ENCODE measurements at places on chromosomes 7 and 10.

DNA sequence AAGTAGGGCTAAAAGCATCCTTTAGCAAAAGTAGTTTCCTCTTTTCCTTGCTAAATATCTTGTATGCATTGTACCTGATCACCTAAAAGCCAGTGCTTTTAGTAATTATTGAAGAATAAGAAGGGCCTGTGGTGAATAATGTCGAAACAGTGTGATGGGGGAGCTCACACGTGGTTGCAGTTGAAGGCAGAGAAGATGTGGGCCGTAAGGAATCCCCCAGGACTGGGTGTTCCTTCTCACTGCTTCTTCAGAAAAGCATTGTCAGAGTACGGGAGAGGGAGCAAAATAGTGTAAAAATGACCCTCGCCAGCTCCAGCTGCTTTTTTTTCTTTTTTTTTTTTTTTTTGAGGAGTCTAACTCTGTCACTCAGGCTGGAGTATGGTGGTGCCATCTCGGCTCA is 201.1 kb downstream of the NSUN6 start:
- DNase-seq: no peak

DNA sequence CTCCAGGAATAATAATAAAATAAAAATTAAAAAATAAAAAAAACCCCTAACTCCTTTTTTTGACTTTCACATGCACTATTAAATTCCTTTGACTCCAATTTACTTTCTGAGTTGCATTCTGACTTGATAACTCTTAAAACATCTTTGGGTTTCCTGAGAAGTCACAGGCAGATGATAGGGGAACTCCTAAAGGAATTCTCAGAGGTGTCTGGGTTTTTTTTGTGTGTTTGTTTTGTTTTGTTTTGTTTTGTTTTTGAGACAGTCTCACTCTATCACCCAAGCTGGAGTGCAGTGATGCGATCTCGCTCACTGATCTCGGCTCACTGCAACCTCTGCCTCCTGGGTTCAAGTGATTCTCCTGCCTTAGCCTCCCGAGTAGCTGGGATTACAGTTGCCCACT is 52.7 kb upstream of the APBB1IP start:
- DNase-seq: no peak

DNA sequence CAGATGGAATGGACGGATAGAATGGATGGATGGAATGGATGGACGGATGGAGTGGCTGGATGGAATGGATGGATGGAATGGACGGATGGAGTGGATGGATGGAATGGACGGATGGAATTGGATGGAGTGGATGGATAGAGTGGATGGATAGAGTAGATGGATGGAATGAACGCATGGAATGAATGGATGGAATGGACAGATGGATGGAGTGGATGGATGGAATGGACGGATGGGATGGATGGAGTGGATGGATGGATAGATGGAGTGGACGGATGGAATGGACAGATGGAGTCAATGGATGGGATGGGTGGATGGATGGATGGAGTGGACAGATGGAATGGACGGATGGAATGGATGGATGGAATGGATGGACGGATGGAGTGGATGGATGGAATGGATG is 259.7 kb upstream of the C7orf33 start:
- no peak for DNase-seq

DNA sequence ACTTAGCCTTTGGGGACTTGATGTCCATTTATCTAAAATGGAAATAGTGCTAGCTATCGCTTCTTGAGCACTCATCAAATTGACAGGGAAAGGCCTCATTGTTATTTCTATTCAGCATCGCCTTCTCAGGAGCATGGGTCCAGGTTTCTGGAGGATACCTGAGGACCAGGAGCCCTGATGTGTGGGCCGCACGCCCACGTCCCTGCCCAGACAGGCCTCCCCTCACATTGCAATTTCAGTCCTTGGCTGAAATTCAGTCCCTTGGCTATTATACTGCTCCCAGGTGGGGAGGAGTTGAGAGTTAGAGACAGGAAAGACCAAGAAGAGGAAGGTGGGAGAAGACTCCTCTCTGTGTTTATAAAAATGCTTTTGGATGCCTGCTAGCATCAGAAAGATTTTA is 38.9 kb downstream of the GPRIN2 start:
- DNase-seq: no peak

GRCh38 chr7:681551-682307 is 44.8 kb upstream of the DNAAF5 start:
- DNase-seq: no peak

DNA sequence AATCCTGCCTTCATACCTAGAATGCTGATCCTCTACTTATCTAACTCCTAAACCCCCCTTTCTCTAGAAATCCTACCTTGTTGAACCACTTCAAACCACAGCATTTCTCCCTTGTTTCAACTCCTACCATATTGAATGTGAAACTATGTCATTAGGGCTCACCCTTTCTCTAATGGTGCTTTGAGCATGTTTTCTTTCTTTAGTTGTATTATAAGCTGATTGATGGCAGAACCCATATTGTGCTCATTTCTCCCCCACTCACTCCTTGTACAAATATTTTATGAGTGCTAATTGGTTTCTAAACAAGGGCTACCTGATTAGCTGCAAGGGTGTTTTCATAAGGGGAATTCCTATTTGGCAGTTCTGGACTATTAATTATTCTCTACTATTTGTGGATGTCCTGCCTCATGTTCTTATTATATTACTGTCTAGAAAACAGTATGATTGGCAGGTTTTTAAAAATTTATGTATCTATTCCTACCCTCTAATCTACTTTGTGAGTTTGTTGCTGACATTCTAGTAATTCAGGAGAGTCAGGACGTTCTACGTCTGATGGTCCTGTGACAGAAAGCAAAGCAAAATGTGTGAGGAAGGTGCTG is 765.8 kb downstream of the KCNMA1 start:
- DNase-seq: no peak

DNA sequence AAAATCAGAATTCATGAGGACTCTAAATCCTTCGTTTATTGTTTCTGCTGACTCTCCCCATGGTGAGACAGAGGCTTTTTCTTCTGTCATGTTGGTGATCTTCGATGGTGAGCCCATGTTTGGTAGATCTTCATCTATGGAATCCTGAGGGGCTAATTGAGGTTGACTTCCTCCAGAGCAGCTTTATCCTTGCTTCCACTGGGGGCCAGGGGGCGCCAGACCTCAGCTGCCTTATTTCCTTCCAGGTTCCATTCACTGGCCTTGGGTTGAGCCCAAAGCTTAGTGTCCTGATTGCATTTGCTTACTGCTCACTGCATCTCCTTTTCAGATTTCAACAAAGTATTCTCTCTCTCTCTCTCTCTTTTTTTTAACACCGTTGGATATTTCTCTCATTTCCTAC is 80.7 kb downstream of the GCC1 start:
- DNase-seq: no peak

DNA sequence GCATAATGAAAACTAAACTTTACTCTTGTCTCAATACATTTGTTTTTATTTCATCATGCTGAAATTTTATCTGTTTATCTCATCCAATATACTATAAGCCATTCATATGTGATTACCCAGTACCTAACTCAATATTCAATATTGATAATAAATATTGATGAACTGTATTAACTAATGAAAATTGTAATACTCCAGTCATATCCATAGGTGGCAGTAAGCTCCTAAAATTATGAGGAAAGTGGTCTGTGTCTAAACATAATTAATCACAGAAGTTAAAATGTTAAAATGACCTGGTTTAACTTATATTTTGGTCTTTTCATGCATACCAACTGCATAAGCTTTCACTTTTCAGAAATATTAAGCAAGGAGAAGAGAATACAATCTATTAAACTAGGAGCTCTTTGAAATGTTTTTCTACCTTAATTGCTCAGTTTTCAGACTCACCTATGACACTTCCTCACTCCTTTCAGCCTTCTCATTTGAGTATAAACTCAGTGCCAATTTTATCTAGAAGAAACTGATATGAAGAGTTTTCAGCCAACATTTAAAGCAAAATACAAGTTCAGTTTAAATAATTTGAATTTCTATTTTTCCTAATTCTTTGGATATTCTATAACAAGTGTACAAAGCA is 30.5 kb upstream of the VWDE start:
- DNase-seq: no peak

- DNase-seq: peak; percentile 10
Measured at GRCh38 chr7:5997210-5997808, 11.5 kb downstream of the PMS2 start.

GRCh38 chr10:132676193-132676891 is 109.6 kb downstream of the NKX6-2 start:
- no peak for DNase-seq

DNA sequence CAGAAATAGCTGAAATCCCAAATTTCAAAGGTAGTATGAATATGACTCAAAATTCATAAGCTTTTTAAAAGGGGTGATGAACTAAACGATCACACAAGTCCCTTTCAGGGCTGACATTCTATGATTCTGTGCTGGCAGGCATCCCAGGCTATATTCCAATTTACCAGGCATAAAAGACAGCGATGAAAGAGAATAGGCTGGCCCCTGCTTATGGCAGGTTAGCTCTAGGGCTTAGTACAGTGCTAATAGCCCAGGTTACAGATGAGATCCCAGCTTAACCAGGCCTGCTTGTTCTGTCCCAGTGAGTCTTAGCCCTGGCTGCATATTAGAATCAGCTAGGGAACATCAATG is 56.4 kb downstream of the CDHR3 start:
- no peak for DNase-seq

DNA sequence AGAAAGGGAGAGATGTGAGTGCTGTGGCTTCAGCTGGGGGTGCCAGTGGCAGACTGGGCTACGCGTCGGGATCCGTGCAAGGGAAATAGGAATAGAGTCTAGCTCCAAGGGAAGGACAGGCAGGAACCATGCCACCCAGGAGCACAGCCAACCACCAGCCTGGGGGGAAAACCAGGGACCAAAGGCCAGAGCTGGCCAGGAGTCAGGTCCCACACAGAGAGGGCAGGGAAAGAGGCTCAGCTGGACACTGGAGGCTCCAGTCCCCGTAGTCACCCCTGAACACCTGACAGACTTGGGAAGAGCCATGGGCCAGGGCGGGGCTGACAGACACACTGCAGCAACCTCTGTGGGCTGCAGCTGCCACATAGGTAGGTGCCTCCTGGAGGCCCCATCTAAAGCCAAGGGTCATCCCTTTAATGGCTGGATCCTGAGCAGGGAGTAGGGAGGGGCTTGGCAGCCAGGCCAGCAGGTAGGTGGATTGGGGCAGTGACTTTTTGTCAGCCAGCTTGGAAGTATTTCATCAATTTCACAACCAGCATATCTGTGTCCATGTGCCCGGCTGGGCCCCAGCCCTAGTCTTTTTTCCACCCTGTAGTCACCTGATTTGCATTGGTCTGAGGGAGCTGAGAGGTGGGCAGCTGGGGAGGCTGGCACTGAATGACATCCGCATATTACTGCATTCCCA is 163.2 kb downstream of the SH2D4B start:
- DNase-seq: no peak

All from stimulated activated CD8-positive, alpha-beta memory T cell treated with anti-CD3 and anti-CD28 coated beads, Interleukin-4, amount 100 ng/mL, for 1 hour (primary cell).